Posterior cingulate gyrus (tissue), 11 donors: ENCODE measurements at places on chromosomes 16 and 17.

DNA sequence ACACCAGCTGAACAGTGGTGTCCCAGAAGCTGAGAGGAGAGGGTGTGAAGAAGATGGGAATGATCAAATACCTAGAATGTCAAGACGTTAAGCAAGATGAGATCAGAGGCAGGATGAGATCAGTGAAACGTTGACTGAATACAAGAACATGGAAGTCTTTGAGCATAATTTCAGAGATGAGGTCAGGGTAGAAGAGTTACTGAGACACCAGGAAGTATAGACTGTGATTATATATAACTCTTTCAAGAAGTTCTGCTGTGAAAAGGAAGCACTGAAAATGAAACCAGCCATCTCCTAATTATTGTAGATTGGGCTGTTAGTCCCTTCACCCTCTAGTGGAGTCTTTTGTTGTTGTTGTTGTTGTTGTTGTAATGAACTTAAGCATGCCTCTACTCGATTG is 9.1 kb downstream of the SHCBP1 start:
- no peak for DNase-seq

DNA sequence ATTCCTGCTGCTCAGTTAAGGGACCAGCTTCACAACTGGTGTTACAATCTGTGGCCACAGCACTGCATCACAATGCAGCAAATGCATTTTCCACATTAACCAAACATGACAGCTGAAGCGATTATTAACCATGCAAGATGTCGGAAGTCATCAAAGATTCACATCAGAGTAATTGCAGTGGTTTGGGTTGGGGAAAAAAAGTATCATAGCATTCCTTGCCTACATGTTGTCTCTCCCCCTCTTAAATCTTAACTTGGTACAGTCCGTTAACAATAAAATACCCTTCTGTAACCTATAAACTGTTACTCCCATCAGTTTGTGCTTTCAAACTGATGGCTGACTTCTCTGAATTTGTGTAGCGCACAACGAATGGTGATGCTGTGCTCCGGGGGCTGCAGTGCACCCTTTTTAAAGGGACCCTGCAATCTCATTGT is 51.6 kb downstream of the NUP93 start:
- no peak for DNase-seq

GRCh38 chr17:77885678-77886386 is 72.7 kb upstream of the TNRC6C start:
- DNase-seq = no peak

GRCh38 chr16:4048481-4048880 is 67.8 kb downstream of the ADCY9 start:
- DNase-seq = peak; percentile 67

DNA sequence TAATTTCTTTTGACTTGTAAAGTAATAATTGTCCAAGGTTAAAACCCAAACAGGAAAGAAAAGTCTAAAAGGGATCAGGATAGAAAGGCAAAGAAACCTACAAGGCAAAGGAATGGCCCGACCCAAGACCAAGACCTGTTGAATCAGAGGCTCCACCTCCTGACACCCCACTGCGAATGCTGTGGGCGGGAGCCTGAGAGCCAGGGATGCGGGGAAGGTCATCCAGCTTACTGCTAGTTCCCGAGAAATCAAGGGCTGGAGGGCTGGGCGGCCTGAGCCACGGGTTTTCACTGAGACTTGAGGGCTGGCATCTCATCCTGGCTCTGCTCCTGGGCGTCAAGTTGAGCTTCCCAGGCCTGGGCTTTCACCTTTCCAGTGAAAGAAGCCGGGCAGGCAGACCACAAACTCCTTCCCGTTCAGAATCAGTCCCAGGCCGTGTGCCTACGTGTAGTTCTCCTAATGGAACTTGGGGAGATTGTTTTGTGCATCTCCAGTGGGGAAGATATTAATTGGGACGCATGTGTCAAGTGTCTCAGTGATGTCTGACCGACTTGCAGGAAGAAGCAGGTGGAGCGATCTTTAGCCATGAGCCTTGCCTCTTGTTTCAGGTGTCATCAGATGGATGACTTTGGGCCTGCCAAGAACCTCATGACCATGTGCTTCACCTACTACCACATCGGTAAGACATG is 36.9 kb downstream of the CIBAR2 start:
- DNase-seq = no peak

GRCh38 chr17:44539673-44540072 is 17.6 kb upstream of the FZD2 start:
- no peak for DNase-seq

GRCh38 chr17:43333433-43333943 is 65.3 kb upstream of the ARL4D start:
- no peak for DNase-seq

- DNase-seq = no peak
These were observed 30.2 kb upstream of the CPPED1 start for GRCh38 chr16:12833926-12834325.

- peak; percentile 60 for DNase-seq
These were observed 15.7 kb downstream of the SLC16A3 start for GRCh38 chr17:82244413-82245133.

DNA sequence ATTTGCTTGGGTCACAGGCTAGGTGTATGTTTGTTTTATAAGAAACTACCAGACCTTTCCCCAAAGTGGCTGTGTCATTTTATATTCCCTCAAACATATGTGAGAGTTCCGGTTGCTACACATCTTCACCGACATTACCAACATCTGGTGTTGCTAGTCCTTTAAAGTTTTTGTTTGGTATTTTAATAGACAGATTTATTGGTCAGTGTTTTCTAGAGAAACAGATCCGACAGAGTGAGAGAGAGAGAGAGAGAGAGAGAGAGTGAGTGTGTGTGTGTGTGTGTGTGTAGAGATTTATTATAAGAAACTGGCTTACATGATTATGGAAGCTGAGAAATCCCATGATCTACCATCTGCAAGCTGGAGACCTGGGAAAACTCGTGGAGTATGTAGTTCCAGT is 31.0 kb downstream of the LDHD start:
- no peak for DNase-seq

DNA sequence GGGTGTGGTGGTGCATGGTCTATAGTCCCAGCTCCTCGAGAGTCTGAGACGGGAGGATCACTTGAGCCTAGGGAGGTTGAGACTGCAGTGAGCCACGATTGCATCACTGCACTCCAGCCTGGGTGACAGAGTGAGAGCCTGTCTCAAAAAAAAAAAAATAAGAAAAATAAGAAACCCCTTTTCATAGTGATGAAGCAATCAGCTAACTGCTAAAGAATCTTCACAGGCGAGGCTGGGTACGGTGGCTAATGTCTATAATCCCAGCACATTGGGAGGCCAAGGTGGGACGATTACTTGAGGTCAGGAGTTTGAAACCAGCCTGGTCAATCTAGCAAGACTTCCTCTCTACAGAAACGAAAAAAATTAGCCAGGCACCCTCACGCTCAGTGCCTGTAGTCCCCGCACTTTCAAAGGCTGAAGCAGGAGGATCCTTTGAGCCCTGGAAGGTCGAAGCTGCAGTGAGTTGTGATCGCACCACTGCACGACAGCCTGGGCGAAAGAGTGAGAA is 760 bp downstream of the SLFN12L start:
- DNase-seq = no peak

DNA sequence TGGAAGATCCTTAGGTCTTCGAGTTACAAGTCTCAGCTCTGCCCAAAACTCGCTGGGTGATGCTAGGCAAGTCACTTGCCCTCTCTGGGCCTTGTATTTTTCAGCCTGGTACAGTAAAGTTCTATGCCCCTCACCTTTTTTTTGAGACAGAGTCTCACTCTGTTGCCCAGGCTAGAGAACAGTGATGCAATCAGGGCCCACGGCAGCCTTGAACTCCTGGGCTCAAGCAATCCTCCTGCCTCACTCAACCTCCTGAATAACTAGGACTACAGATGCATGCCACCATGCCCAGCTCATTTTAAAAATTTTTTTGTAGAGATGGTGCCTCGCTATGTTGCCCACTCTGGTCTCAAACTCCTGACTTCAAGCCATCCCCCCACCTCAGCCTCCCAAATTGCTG is 3.8 kb downstream of the MYH11 start:
- DNase-seq = no peak

DNA sequence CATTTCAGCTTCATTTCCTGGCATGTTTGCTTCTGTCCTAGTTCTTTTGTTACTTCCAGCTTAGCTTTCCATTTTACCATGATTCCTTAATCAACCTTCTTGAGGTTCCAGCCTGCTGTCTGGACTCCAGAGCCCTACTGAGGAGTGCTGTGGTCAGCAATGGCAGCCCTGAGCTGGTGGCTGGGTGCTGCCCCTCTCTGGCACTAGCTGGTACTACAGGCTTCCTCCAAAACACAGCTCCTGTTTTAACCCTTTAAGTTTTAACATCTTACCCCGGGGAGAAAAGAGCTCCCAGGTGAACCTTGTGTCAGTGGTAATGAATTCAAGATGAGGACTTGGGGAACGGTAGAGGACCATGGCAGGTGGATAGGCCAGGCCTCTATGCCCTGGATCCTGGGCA is 395.5 kb downstream of the TMEM114 start:
- peak; percentile 67 for DNase-seq

DNA sequence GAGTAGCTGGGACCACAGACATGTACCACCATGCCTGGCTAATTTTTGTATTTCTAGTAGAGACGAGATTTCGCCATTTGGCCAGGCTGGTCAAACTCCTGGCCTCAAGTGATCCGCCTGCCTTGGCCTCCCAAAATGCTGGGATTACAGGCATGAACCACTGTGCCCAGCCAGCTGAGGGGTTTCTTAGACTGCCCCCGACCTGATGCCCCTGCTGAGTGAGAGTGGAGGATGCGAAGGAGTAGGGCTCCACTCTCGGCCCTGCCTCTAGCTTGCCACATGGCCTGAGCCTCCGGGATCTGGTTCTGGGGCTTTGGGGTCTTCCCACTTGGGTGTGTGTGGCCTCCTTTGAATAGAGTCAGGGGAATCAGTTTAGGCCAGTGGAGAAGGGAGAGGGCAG is 11.0 kb downstream of the GPR179 start:
- DNase-seq = no peak

- DNase-seq = no peak
These were observed 20.5 kb upstream of the SDR42E2 start for GRCh38 chr16:22141767-22142166.

DNA sequence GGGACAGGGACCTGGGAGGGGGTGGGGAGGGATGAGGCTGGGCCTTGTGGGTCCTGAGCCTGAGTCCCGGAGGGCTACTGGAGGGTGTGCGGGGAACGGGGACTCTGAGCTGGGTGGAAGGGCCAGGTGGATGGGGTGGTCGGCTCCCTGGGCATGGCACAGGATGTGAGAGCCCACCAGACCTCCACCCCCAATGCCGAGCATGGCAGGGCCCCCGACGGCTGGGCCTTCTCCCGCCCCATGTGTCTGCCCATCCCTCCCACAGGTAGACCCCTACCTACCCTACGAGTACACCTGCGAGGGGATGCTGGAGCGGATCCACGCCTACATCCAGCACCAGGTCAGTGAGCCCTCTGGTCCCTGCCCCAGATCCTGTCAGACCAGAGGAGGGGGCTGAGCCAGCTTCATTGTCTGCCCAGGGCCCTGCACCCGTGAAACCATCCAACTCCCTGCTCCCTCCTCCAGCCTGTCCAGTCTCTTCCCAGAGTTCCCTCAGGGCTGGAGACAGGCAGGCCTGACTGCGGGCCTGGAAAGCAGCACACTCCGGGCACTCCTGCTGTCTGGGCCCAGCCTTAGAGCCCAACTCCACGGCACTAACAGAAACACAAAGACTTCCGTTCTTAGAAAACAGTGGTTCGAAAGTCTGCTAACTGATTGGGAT is 78.0 kb downstream of the MGAT5B start:
- no peak for DNase-seq

DNA sequence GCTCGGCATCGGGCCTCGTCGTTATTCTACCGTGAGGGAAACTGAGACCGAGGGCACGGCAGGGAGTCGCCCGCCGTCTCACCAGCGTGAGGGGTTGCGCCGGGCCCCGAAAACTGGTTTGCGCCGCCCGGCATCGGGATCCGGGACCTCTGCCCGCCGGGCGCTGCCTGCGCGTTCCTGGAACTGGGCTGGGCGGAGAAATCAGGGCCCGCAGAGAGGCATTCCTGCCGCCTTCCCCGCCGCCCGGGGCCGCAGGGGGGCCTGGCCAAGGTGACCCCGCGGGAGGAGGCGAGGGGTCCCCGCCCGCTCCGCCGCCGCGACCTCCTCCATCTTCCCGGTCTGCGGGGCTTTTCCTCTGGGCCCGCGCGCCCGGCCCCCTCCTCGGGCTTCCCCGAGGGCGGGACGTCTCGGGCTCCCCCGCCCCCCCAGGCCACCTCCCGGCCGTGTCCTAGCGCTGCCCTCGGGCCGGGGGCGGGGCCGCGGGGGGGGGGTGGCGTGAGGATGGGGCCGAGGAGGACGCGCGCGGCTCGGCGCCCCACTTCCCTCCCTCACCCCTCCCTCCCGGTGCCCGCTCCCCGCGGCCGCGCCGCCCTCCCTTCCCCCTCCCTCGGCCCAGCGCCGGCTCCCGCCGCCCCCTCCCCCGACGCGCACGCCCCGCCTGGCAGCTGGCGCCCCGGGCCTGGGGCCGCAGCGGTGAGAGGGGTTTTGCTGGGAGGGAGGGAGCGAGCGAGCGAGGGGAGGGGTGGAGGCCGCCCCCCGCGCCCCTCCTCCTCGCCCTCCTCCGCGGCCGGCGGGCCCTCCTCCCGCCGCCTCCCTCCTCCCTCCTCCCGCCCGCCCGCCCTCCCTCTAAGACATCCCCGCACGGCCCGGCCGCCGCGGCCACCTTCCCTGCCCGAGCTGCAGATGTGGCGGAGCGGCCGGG is at the start of gene GLIS2:
Gene GLIS2 (plus strand): TSS at position 882 of the 922 bp plus-strand sequence. CDS start 16,214 bp downstream, outside the sequence.
- no peak for DNase-seq

GRCh38 chr16:23057013-23057596 is 92.1 kb downstream of the USP31 start:
- no peak for DNase-seq

GRCh38 chr17:63704259-63704576 is 4.3 kb upstream of the LIMD2 start:
- peak; percentile 49 for DNase-seq
